ENCODE measurements at places on chromosomes 12 and 14.

DNA sequence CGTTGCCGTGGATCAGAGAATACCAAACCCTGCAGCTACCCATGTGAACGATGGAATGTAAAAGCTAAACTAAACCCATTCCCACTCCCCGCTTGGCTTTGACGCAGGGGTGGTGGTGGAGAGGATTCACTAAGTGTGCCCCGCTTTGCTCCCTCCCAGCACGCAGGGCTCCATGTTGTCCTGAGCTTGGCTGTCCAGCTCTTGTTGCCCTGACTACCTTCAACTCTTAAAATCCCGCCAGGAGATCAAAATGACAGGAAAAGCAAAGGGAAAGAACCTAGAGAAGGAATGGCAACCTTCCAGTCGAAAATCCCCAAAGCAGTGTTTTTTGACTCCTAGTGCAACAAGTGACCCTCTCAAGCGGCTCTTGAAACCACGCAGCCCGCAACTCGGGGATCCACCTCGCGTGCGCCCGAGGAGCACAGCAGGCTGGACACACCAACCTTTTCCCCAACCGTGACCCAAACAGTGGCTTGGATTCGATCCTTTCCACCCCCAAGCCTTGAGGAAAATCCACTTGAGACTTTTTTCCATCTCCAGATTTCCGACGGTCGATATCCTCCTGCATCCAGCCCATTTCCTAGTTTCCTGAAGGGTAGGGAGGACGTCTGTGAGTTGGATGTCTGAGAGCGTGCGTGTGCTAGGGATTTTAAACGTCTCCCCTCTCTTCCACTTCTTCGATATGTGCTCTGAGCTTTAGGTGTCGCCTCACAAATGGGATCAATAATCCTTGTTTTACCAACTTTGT, 1.4 kb downstream of the SYT10 start:
- no peak for DNase-seq

DNA sequence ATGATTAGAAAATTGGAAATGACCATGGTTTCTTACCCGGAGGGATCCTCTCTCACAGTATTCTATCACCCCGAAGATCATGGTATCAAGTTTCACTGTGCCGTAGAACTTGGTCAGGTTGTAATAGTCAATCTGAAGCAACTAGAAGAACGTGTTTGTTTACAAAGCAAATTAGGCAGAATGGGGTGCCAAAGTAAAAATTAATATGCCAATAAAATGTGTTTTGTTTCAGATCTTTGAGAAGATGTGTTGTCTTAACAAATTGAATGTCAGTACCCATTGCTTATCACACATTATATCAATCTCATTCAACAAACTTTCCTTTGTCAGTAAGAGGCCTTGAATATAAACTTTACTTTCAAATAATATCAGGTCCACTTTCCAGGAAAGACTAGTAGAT, 45.0 kb downstream of the GUCY2C start:
- DNase-seq = no peak

DNA sequence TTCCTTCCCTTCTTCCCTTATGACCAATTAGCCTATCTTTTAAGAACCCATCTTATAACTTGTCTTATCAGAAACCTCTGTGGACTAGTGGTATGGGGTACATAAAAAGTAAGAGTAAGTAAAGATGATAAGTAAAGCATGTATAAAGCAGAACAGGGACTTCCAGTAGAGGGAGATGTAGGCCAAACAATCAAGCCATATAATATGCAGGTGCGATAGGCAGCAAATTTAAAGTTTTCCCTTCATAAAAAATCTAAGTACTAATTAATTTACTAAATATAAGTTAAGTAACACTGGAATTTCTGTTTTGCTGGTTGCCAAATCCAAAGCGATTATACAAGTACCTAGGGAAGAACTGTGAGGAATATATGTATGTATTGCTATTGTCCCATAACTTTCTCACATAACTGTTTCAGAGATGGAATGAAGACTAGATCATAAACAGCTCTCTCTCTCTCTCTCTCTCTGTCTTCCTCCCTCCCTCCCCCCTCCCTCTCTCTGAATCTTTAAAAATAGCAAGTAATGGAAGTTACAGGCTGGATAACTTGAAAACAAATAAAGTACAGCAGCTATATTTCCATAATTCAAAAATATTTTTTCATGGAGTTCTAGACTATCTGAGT, 25.7 kb downstream of the METTL25 start:
- no peak for DNase-seq

GRCh38 chr12:19499030-19499429, 59.7 kb downstream of the AEBP2 start:
- no peak for DNase-seq

DNA sequence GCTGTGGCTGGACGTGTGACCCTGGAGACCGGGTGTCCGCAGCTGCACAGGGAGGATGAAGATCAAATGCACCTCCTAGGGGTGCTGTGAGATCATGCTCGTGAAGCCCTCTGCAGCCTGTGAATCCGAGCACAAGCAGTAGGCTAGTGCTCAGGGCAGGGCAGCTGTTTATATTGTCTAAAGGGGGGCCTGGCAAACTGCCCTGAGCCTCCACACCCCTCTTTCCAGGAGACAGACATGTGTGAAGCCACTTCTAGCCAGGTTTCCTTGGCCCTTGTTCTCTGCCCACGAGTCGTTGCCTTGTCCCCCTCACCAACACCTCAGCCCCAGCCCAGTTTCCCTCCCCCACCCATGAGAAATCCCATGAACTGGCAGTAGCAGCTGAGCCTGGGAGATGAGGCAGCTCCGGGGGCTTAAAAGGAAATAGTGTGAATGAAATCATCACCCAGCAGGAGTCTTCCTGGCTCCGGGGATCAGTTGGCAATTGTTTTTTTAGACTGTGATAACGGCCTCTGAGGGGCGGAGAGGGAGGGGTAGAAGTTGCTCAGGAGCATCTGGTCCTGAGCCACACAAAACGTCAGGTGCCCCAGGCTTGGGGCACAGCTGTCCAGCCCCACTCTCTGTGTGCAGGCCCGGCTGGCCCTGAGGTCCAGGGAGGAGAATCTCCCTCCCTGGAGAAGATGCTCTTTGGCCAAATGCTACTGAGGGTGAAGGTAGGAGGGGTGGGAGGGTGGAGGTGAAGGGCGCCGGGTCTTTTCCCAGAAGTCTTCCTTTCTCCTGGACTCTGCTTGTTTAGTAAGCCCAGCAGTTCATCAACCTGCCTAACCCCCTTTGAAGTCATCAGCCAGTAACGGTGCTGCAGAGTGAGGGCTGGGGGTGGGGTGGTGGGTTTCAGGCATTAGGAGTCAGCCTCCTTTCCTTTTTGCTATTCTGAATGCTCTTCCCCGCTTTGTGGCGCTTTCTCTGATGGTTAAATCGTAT, 4.0 kb downstream of the FGF6 start:
- DNase-seq = peak; percentile 40

GRCh38 chr14:99672506-99673304, 11.4 kb upstream of the CYP46A1 start:
- DNase-seq = no peak

DNA sequence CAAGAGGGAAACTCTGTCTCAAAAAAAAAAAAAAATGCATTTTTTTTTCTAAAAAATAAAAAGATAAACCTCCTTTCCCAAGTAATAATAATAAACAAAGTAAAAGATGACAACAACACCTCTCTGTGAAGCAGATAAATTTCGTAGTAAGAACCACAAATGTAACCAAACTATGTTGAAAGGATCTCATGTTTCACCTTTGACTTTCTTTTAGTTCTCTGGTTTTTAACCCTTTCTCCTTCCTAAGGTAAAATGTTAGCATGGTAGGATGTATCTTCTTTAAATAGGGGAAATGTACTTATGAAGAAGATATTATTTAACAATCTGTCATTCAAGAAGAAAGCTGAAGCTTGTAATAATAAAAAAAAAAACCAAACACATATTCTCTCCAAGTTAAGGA, 1.8 kb upstream of the KLHL42 start:
- DNase-seq = no peak

DNA sequence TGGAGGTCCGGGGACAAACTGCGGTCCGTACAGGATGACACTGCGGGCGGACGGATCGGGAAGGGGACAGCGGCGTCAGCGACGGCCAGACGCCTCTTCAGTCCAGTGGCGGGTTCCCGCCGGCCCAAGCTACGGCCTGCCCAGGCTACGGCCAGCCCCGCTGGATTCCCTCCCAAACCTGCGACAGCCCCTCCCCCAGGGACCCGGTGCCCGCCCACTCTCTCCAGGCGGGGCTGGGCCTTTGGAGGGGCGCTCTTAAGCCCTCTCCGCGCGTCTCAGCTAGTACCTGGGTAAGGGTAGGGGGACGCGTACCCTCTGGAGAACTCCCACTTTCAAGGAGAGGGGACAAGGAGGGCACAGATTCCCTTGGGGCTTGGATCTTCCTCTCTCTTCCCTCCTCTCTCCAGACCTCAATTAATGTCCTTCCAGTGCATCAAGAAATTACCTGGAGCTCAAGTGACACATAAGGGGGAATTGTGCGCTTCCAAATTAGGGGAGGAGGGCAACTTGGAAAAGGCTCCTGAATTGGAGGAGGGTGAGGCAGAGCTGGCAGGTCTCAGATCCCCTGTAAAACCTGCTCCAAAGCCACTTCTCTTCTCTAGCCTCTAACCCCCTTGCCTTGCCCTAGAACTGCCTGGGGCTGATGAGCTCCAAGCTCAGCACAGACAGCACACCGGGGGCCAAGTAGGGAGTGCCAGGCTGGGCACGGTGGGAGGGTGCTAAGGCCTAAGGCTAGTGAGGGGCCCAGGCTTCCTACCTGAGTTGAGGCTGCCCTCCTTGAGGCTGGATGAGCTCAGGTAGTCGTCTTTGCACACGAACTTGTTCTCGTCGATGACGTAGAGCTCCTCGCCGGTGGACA, 3.1 kb downstream of the LHX5 start:
- no peak for DNase-seq

DNA sequence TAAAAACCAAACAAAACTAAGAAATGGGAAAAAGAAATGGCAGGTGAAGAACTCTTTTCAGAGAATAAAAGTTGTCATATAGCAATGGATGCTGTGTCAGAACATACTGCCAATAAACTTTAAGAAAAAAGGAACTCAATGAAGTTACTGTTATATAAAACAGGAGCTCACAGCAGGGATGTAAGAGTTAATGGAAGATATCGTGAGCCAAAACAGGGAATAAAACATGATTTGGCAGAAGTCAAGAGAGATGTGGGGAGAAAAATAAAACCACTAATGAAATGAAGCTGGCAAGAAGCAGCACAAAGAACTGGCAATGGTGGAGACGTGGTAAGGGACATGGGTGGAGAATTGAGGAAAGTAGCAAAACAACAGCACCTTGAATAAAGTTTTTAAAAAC, 61.0 kb downstream of the TAOK3 start:
- DNase-seq = no peak

GRCh38 chr12:104064842-104065427, 604 bp downstream of the HCFC2 start:
- no peak for DNase-seq

- no peak for DNase-seq
These were observed 1.8 kb downstream of the GLI1 start for GRCh38 chr12:57461276-57461916.

Measured in smooth muscle cell of the brain vasculature (primary cell).